ENCODE measurements at places on chromosomes 4 and X.

DNA sequence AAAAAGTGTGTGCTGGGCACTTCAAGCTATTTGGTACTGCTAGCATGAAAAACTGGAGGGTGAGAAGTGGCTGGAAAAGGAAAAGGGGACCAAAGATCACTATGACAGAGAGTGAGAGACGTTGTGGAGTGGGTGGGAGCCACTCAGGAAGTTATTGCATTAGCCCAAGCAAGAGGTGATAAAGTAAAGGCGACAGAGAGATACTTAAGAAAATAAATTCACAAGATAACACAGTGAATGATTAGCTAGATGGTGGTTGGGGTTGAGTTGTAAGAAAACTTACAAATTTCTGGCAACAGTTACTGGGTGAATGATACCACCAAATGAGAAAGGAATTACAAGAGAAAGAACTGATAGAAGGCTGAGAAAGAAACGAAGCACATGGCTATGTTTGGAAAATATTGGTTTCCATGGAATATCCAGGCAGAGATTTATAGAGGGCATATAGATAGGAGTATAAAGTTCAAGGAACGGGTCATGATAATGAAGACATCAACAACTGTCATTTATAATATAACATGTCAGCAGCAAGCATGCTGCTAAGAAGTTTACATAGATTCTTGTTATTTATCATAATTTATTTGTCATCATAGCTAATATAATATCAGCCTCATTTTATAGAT lies 60.7 kb downstream of the CASK start:
- DNase-seq: no peak

DNA sequence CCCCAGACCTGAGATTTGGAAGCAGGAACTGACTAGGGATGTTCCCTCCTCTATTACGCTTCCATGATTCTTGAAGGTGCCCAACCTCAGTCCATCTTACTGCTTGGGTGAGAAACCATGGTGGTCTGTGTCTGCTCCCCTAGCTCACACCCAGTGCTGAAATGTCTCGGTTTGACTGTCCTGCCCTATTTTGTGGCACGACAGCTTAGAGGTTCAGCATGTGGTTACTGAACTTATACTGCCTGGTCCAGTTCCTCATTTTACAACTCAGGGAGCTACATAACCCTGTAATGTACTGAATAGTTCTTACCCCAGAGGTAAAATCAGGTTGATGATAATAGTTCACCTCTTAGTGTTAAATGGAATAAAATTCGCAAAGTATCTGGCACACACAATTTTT lies 203.1 kb downstream of the RBM46 start:
- DNase-seq: no peak

DNA sequence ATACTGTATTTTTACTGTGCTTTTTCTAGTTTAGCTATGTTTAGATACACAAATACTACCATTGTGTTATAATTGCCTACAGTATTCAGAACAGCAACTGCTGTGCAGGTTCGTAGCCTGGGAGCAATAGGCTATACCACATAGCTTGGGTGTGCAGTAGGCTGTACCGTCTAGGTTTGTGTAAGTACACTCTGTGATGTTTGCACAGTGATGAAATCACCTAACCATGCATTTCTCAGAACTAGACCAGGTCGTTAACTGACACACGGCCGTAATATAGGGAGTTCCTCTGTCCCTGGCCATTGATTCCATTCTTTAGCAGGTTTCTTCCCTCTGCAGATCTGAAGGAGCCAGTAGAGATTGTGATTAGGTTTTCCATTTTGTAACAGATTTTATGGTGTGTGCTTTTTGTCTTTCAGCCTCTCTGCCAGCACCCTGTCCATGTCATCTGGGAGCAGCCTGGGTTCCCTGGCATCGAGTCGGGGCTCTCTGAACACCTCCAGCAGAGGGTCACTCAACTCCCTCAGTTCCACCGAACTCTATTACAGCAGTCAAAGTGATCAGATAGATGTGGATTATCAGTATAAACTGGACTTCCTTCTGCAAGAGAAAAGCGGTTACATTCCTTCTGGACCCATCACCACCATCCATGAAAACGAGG lies 59.5 kb downstream of the CLDN22 start:
- DNase-seq: no peak

GRCh38 chr4:95429416-95429815 lies 119.4 kb downstream of the UNC5C start:
- DNase-seq: no peak

GRCh38 chrX:41921492-41922430 lies 1.6 kb downstream of the CASK start:
- DNase-seq: no peak

DNA sequence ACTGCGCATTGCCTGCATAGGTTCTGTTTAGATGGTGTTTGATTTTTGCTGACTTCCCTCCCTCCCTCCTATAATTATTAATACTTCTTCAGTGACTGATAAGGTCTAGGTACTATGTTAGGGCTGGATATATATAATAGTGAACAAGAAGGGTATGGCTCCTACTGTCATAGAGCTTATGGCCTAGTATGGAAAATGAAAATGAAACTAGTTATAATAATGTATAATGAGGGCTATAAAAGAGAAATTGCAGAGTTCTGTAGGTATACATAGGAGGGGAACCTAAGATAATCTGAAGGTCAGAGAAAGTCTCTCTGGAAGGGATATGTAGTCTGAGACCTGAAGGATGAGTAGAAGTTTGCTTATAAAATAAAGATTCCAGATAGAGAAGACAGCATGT lies 102.1 kb downstream of the DCK start:
- DNase-seq: no peak

DNA sequence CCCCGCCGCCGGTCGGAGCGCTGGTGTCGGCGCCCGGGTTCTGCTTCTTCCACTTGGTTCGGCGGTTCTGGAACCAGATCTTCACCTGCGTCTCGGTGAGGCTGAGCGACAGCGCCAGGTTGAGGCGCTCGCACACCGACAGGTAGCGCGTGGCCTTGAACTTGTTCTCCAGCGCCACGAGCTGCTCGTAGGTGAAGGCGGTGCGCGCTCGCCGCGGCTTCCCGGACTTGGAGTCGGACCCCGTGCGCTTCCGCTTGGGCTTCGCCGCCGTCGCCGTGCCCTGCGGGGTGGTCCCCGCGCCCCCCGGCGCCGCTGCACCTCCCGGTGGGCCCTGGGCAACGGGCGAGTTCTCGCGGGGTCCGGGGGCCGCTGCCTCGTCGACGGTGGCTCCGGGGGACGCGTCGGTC lies 3.1 kb downstream of the NKX1-1 start:
- no peak for DNase-seq

GRCh38 chr4:40984051-40984450 lies 230.3 kb downstream of the APBB2 start:
- DNase-seq: no peak

DNA sequence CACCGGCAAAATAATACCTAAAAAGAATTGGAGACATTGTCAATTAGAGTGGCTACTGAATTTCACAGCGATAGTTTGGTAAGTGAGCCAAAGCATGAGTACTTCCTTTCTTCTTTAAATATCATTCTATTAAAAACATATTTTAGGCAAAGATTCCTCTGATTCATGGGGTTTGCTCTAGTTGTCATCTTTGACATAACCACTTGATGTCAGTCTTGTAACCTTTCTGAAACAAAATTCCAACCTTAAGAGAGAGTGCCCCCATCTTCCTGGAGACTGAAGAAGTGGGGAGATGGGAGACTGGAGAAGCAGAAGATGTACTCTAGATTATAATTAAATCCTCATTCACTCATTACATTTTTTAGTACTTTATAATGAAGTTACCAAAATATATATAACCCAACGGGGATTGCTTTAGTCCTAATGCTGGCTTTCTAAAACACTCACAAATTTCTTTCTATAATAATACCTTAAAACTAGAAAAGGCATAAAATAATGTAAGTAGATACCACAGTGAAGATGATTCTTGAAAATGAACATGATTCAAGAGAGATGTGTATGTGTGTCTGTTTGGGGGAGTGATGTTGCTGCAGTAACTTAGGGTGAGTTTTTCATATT lies 96.4 kb downstream of the EMCN start:
- DNase-seq: peak; percentile 48

- no peak for DNase-seq
These were observed 138.6 kb upstream of the GPR101 start for GRCh38 chrX:137172317-137172948.

GRCh38 chr4:158202481-158202880 lies 7.8 kb upstream of the TMEM144 start:
- DNase-seq: no peak

- no peak for DNase-seq
These were observed 246.4 kb upstream of the TRAM1L1 start for GRCh38 chr4:117331817-117332216.

DNA sequence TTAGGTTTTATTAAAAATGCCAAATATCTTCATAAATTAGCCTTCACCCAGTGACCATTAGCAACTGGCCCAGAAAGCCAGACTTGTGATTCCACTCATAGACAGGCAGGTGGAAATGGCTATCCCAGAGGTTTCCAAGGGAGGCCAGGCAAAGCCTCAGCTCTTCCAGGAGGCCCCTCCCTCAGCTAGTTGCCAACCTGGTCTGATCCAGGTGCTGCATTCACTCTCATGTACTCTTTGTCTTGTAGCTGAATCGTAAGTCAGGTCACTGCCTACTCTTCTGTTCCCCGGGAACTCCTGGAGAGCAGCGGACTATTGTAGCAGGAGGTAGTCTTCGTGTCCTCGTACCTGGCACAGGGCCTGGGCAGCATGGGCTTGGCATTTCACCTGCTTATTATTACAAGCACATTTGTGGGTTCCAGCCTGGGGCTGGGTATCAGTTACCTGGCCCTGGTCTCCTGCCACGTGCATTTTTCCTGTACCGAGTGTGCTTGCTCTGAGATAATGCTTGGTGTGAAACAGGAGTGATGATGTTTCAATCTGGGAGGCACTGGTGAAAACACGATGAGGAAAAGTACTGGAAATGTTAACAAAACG lies 101.6 kb downstream of the FAM193A start:
- no peak for DNase-seq

DNA sequence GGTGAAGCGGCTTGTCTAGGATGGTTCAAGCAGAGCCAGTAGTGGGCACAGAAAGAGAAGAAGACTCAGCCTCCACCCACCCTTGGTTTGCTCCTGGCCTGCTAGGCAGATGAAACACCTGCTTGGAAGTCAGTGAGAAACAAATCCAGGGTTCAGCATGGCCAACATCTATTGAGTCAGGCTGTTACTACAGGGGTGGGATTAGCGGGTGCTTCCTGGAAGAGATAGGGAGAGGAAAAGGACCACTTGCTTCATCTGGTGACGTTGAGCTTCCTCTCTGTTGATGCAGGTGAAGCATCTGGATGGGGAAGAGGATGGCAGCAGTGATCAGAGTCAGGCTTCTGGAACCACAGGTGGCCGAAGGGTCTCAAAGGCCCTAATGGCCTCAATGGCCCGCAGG lies 3.0 kb downstream of the MAGED2 start:
- no peak for DNase-seq

DNA sequence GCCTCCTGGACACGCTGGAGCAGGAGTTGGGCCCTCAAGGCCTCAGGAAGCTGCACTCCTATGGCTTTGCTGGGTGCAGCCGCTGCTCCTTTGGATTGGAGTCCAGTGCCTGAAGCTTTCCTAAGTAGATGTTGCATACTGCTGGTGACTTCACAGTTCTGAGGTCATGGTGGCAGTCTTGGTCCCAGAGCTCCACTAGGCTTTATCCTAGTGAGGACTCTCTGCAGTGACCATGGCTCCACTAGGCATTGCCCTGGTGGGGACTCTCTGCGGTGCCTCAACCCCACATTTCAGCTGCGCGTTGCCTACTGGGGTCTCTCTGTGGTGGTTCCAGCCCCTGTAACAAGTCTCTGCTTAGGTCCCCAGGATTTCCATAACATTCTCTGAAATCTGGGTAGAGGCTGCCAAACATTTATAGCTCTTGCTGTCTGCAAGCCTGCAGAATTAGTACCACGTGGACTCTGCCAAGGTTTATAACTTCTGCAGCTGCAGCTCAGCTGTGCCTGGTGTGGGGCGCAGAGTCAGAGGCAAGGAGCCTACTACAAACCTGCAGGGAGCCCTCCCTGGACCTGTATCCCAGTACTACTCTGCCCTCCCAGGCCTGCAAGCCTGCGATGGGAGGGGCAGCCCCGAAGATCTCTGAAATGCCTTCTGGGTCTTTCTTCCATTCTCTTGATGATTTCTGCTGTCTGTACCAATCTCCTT lies 46.0 kb upstream of the NFKB1 start:
- no peak for DNase-seq

DNA sequence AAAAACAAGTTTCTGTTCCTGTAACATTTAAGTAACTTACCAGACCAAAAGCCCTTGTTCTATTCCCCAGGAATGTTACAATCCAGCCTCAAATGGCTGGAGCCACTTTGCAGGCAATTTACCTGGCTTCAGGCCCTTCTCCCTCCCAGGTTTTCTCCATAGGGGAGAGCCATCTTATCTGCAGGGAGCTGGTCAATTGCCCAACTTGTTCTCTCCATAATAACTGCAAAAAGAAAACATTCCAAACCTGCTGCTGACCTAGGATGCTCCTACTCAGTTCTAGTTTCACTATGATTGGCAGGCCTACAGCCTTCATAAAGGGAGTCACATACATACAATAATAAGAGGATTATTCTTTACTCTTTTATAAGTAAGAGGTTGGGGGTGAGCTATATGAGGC lies 670.7 kb downstream of the PCDH7 start:
- DNase-seq: no peak

- DNase-seq: no peak
These were observed 55.1 kb upstream of the F9 start for GRCh38 chrX:139475432-139475831.

DNA sequence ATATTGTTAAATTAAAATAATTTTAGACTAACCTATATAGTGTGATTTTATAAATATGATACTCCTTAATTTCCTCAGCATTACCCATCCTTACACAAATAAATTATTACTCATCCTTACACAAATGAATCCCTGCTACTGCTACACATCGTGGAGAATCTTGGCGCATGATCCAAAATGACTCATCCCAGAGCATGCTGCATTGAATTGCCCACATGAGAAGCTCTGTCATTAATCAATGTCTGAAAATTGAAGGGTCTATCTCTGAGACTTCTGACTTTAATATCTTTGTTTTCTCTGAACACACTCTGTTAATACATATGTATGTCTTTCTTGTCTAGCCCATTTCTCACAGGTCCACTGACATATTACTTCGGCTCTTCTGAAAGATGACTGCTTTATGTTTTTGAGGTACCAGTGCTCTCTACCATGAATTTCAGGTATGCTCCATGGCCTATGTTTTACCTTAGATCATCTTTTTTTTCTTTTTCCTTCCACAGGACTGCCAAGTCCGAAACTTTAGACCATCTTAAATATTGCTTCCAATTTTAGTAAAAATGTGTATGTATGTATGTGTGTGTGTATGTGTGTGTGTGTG lies 15.7 kb upstream of the DUSP21 start:
- peak; percentile 81 for DNase-seq

GRCh38 chr4:81471588-81472280 lies at the start of gene RASGEF1B:
Gene RASGEF1B (minus strand): TSS chr4:81471907. CDS start chr4:81459508, 12,399 bp downstream.
- peak; percentile 49 for DNase-seq

DNA sequence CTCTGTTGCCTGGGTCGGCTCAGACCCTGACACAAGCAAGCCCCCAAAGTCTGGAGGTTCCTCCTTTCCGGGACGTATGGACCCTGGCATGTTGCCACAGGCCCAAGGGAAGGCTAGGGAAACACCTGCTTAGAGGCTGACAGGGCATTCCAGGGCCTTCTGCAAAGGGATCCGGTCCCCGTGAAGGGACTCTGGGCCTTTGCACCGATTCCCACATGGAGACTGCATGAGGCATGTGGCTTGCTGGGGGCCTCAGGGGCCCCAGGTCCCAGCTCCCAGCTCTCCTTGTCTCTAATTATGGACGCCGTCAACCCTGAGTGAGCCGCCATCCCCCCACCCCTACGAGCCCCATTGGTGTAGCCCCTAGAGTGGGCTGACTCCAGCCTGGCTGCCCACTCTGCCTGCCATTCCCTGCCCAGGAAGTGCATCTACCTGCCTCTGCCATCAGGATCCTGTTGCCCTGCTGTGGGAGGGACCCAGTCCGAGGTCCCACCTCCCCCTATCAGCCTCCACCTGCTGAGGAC lies 4.2 kb upstream of the RGS12 start:
- DNase-seq: no peak
